AML-193 (cell line): ENCODE measurements at places on chromosomes 5 and 9.

DNA sequence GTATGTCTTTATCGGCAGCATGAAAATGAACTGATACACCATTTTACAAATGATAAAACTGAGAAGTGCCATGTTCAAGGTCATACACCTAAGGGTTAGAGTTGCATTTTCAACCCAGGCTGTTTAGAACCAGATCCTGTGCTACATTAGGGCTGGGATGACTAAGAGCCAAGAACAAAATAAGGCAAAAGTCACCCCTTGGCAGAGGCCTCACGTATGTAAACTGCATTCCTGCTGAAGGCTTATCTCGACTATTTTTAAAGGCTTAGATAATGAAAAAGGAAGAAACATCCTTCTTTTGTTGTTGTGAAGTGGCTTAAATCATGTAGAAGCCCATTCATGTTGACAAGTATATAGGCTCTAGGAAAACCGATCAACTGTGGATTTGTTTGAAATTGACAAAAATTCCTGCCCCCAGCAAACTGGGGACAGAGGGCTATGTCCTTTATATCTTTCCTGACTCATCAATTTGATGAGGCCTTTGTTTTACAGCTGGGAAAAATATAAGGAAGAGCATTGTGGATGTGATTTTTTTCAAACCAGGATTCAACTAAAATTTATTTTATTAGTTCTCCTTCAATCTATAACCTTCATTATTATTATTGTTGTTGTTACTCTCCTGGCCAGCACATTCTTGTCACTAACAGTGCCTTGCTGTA is 196.5 kb downstream of the SNX18 start:
- DNase-seq = no peak

DNA sequence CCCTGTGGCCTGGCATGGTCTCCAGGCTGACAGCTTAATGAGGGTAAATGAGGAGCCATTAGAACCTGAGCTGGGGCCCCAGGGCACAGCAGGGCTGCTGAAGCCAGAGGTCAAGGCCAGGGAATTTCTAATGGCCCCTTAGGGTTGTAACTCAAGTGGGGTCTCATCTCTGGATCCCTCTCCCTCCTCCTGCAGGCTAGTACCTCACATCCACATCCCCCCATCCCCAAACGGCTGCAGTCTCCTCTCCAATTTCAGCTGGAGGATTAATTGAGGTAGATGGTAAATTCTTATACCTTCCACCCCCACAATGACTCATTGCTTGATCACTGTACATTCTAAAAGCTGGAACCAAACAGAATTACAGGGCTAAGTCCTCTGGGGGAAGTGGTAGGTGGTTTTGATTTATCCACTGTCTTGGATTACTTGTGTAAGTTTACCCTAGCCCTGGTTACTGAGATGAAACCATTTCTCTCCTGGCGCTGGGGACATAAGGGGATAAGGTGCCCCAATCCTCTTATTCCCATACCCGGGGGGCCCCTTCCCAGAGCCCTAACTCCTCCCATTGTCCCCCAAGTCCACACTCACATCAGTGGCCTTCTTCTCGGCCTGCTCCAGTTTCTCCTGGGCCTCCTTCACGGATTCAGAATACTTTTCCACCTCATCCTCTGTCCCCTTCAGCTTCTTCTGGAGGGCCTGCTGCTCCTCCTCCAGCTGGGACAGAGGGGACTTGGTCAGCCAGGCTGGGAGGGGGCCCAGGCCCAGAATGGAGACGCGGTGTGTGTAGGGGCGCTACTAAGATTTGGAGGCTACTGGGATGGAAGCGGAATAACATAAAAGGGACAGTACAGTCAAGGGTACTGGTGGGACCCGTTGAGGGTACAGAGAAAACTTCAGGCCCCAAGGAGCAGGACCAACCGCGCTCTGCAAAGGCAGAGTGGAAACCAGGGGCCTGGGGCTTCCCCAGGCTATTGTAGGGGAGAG is 875 bp downstream of the TPM2 start:
- DNase-seq = no peak

GRCh38 chr9:73847536-73847935 is 649.6 kb upstream of the RORB start:
- DNase-seq = no peak

DNA sequence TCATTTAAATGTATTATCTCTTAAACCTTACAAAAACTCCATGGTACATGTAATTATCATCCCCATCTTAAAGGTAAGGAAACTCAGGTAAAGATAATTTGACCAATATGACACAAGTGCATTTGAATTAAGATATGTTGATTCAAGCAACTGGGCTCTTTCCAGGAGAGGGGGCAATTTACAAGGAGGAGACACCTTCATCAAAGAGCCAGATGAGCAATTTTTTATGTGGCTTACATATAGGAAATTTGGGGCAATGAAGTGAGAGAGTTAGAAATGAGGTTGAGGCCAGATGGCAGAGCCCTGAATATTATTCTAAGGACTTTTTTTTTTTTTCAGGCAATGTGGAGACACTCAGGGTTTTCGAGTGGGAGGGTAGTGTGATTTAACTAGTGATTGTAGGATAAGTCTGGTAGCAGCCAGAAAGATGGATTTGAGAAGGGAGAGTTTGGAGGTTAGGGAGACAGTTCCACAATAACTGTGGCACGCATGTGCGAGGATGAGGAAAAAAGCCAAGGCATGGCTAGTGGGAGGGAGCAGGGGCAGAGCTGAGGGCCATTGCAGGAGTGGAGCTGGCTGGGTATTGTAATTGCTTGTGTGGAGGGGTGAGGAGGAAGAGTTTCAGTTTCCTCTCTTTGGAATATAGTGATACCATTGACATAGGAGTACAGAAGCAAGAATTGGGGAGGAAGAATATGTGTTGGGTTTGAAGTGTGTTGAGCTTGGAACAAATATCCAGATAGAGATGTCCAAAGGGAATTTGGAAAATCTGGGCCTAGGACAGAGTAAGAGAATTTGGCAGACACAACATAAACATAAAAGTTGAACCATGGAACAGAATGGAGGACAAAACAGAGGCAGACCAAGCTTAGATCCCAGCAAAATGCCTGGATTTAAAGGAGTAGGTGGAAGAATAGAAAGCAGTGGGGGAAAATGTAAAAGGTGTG is 72.0 kb downstream of the ACTBL2 start:
- DNase-seq = no peak

DNA sequence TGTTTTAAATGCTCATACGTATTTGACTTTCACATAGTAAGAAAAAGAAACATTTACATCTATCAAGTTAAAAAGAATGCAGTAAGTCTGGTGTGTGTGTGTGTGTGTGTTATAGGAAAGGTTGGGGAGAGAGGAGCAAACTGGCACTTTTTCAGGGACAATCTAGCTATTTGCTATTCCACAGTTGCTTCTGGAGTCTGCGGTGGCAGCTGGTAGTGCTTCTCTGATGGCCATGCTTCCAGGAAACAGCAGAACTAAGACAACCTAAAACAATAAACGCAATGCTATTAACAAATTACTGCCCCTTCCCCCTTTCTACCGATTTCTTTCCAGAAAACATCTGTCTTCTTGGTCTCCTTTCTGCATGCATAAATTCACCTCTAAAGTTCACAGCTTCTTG is 70.0 kb upstream of the CDH10 start:
- DNase-seq = no peak

GRCh38 chr9:77305622-77306400 is 128.5 kb downstream of the VPS13A start:
- no peak for DNase-seq

DNA sequence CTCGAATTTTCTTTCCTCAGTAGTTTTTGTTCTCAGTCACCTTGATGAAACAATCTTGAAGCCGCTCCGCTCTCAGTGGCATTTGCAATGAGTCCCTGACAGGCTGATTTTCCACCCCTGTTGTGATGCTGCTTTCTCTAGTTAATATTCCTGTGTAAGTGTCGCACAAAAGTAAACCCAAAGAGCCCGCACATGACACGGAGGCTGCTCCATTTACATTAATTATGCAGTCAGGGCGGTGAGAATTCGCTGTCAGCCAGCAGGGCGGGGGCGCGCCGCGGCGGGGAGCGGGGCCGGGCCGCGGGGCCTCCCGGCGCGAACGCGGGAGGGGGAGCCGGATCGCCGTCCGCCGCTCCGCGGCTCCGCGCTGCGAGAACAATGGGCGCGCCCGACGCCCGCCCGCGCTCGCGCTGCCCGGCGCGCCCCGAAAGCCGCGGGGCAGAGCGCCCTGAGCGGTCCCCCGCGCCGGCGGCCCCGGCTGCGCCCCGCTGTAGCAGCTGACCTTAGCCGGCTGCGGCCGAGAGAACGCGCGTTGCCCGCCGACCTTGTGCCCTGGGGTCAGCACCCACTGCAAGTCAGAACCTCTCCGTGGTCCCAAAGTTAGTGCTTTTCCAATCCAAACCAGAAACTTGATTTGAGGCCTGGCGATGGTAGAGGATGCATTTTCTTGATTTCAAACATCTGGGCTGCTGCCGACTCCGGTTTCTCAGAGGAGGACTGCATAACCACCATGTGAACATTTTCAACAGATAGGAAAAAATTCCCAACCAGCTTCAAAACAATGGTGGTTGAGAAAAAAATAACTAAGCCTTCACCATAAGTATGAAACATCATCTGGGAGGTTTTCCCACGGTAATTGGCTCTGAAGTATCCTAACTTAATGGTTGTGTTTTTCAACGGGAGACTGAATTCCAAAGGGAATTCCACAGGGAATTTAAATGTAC is 142.6 kb downstream of the PBX3 start:
- DNase-seq = no peak

DNA sequence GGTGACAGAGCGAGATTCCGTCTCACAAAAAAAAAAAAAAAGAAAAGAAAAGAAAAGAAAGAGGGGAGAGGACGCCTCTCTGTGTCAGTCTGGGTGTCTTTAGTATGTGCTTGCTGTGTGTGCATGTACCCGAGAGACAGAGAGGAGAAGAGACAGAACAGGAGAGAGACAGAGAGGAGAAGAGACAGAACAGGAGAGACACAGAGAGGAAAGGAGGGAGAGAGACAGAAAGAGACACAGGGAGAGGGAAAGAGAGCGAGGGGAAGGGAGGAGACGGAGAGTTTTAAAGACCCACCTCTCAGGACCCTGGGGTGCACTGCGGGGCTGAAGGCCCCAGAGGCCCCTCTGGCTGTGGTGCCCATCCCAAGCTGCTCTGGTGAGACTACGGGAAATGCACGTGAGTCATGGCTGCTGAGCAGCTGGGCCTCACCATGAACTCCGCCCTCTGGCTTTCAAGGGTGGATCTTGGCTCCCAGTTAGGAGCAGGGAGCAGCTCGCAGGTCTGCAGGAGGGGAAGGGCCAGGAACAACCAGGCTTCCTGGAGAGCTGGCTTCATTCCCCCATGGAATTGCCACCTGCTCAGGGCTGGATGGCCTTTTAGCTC is 7.9 kb downstream of the SLC6A3 start:
- DNase-seq = no peak

DNA sequence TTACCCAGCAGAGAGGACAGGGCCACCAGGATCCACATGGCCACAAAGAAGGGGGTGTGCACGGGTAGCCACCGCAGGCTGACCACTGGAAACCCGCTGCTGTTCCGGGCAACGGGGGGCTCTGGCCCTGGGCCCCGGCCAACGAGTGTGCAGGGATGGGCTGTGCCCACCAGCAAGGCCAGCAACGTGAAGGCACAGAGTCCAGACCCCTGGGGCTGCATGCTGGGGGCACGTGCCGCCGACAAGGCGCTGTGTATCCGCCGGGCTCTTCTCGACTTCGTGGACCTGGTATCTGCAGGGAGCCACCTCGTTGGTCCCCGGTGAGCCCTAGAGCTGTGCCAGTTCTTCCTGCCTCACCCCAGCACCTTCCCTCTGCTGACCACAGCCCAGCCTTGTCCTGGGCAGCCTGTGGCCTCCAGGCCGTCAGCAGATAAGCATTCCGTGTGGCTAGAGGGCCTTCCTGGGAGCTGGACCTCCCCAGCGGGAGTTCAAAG is 42.2 kb upstream of the CEP72 start:
- no peak for DNase-seq

- no peak for DNase-seq
These were observed 6.5 kb downstream of the RPS6 start for GRCh38 chr9:19373527-19373926.

- no peak for DNase-seq
These were observed 90.1 kb upstream of the PITX1 start for GRCh38 chr5:135124128-135124527.

DNA sequence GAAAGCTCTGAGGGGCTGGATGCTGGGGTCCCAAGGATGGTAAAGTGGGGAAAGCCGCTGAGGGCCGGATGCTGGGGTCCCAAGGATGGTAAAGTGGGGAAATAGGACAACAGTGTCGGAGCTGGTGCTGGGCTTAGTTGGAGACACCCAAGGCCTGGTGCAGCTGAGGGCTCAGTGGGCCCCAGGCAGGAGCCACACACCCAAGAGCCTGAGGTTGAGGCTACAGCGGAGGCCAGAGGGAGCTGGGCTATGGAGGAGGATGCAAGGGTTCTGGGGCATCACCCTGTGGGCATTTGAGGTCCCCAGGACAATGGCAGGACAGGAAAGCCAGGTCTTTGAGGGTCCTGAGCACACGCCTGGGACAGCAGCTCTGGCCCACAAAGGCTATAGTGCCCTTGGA is 19.1 kb upstream of the SLC9A3 start:
- DNase-seq = no peak

- no peak for DNase-seq
These were observed 52.3 kb downstream of the GGTA1 start for GRCh38 chr9:121447321-121447834.

GRCh38 chr5:151504006-151504405 is 56.6 kb downstream of the SLC36A1 start:
- DNase-seq = no peak

GRCh38 chr5:42759456-42759855 is 2.8 kb downstream of the CCDC152 start:
- no peak for DNase-seq

DNA sequence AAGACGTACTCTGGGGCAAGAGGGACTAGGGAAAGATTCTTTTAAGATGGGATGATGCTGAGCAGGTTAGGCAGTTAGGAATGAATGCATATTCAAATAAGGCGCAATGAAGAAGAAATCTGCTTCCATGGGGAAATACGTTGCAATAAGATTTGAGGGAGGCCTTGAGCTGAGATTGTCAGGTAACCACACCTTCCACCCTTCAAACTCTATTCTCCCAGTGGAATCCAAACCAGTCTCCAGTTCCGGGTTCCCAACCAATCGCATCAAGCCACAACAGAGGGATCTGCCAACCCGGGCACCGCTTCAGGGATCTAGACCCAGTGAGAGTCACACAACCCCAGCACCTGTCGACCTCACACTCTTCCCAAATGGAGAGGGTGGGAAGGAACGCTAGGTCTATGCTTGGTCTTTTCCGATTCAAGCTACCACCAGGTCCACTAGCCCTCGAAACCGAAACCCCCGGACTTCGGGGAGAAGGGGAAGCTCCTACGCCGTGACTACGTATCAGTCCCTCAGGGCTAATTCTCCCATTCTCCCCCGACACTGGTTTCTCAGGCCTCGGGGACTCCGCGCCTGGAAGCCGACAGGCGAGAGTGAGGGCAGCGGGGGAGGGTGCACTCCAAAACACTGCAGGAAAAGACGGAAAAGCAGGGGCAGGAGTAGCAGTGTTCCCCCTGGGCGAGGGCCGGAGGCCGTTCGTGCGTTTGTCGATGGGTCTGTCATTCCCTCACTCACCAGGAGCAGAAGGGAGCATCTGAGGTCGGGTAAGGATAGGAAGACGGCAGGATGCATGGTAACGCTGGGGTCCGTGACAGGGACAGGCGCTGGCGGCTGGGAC is 534 bp downstream of the ERP44 start:
- DNase-seq = no peak

- DNase-seq = no peak
These were observed 480.1 kb upstream of the MPDZ start for GRCh38 chr9:13759551-13759950.
